Cardiac septum (tissue), 1 donor: ENCODE measurements at places on chromosomes 7 and 10. TPM values are rescaled to one million over a fixed set of nuclear protein-coding genes. Genes with fewer than 3 reads are reported as not detected.

C10orf95 gene
- not detected for total RNA-seq

GRCh38 chr7:108265007-108265406 is 134.8 kb upstream of the LAMB4 start:
- DNase-seq = no peak

DNA sequence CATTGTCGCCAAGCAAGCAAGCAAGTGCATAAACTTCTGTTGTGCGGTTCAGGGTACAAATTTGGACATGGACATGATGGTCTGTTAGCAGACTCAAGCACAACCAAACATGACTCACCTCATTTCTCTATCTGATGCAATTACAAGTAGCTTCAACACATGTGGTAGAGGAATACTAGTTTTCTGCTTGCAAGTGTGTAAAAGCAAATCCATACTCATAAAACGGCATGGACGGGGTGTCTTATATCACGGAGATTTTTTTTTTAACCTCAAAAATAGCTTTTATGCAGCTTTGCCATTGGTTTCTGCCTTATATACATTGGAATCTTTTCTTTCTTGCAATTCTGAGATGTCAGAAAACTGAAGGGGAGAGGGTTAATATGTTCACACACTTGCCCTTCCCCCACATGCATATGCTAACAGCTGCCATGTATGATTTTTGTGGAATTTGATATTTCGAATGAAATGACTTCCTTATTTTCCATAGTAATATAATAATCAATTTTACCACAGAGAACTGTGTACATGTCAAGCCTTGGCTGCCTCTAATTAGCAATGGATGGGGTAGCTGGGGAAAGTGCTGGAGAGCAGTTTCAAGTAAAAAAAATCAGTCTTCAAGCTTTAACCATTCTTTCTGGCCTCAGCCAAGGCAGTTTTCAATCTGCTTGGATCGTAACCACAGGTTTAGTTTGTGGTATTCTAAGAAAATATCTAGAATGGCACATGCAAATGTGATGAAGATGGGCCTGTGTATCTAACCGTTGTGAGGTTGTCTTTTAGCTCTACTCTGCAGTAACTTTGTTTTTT is 106.0 kb upstream of the PDCD4 start:
- no peak for DNase-seq

DNA sequence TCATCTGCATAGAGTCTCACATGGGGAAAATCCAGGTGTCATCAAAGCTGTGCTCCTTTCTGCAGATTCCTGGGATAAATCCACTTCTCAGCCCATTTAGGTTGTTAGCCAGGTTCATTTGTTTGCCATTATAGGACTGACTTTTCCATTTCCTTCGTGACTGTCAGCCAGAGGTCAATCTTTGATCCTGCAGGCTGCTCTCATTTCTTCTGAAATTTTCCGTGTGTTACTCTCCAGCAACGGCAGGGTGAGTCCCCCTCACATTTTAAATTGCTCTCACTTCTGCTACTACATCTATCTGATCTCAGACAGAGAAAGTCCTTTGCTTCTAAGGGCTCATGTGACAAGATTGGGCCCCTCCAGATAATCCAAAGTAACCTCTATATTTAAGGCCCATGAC is 150.7 kb upstream of the BET1 start:
- no peak for DNase-seq

EBLN1 gene
- total RNA-seq = not detected
